ENCODE measurements at places on chromosomes 1 and 21.
A peak's percentile ranks its signal among the peaks of the same experiment; 100 is the strongest.

- DNase-seq: no peak
Measured at GRCh38 chr1:115275216-115275615, 62.8 kb downstream of the NGF start.

GRCh38 chr1:3510136-3510955 is 55.9 kb downstream of the ARHGEF16 start:
- no peak for DNase-seq

DNA sequence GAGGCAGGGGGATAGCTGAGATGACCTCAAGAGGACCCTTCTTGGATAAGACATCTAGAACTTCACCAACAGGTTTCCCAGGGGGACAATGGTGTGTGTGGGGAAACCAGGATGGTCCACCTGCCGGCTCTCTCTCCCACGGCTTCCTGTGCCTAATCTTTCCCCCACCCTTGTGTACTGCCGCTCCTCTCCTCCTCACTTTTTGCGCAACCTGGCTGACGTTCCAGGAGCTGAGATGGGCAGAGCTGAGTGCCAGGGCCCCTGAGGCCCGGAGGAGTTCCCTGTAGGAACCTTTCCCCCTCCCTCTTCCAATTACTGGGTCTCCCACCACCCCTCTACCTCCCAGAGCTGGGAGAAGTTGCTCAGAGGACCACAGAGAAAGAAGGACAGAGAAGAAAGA is 6.9 kb downstream of the SLC26A9 start:
- DNase-seq: no peak

- DNase-seq: no peak
Measured at GRCh38 chr1:33348676-33349080, 27.8 kb upstream of the A3GALT2 start.

GRCh38 chr1:117574161-117574835 is 31.6 kb upstream of the TENT5C start:
- DNase-seq: no peak

DNA sequence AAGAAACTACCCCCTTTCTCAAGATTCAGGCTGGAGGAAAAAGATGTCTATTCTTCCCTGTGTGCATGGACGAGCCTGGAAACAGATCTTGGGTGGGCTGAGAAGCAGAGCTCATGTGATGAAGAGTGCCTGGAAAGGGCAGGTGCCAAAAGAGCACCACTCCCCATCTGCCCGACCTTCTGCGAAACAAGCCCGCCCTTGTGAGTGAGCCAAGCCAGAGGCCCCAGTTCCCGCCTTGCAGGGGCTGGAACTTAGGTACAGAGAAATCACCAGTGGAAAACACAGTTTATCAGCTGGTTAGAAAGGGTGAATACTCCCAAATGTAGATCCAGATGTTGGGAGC is 26.7 kb upstream of the A3GALT2 start:
- DNase-seq: no peak

DNA sequence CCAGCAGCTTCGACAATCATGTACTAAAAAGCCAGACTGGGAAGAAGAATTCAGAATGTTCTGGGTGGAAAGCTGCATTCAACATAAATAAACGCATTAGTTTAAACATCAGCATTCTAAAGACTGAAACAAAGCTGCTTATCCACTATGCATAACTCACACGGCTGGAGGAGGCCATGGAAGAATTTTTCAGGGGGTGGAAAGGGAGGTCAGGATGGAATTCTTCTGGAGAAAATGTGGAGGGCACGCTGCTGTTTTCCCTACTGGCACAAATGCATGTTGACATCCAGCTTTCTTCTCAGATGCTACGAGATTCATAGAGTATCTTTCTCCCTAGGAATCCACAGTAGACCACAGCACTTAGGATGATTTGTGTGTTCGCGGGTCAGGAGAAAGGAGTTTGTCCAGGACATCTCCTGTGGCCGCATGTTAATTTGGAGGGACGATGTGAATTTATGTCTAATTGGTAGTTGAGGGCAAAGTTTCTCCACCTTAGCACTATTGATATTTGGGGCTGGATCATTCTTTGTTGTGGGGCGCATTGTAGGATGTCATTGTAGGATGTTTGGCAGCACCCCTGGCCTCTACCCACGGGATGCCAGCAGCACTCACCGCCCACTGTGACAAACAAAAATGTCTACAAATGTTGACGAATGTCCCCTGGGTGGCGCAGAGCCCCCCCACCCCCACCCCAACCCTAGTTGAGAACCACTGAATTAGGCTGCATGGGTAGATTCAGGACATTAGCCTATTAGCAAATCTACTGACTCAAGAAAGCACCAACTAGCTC is 86.5 kb upstream of the KAZN start:
- no peak for DNase-seq

GRCh38 chr1:116379057-116379630 is 6.1 kb downstream of the ATP1A1 start:
- DNase-seq: no peak

DNA sequence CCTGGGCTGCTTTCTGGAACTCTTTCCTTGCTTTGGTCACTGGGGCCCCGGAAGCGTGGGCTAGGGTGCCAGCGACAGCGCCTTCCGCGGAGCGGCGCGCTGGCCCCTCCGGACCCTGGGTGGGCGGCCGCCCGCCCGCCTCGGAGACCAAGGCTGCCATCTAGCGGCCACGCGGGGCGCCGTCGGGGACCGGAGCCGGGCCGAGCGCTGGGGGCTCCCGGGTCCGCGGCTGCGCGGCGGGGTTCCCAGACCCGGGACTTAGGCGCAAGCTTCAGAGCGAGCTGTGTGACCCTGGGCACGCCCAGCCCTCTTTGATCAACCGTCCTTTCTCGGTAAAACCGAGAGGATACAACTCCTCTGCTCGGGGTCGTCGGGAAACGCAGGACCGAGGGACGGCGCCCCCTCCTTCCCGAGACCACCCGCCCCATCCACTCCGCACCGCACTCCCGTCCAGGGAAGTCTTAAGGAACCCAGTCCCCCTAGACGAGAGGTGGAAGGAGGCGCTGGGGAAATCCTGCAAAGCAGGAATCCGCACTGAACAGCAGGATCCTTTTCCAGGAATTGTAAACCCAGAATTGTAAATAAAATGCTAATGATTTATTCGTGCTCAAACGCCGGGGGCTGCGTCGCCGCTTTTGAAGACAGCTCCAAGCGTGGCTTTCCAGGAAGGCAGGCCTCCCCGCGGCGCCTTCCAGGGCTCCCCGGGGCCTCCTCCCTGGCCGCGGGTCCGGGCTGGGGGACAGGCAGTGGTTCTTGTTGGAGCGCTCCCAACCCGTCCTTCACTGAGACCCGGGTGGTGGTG is 41.2 kb downstream of the RRAGC start:
- DNase-seq: peak; percentile 94

DNA sequence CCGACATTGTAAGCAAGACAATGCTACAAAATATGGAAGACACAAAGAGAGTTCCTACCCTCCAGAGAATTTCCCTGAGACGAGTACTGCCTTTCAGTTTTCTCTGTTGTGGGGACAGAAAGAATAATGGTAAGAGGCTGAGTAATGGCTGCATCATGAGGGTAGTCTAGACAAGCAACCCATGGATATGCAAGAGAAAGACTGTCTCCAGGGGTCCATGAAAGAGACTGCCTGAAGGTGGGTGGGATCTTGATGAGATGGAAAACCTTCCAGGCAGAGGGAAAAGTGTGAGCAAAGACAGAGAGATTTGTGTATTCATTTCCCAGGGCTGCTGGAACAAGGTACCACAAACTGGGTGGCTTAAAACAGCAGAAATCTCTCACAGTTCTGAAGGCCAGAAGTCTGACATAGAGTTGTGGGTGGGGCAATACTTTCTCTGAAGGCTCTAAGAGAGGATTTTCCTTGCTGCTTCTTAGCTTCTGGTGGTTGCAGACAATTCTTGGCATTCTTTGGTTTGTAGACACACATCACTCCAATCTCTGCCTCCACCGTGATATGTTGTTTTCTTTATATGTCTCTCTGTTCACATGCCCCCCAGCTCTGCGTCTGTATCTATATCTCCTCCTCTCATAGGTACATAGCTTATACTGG is 41.4 kb downstream of the ANP32E start:
- no peak for DNase-seq

- DNase-seq: no peak
Measured at GRCh38 chr21:17554679-17555465, 42.0 kb downstream of the CXADR start.

- no peak for DNase-seq
Measured at GRCh38 chr1:243834130-243834529, 15.9 kb downstream of the AKT3 start.

DNA sequence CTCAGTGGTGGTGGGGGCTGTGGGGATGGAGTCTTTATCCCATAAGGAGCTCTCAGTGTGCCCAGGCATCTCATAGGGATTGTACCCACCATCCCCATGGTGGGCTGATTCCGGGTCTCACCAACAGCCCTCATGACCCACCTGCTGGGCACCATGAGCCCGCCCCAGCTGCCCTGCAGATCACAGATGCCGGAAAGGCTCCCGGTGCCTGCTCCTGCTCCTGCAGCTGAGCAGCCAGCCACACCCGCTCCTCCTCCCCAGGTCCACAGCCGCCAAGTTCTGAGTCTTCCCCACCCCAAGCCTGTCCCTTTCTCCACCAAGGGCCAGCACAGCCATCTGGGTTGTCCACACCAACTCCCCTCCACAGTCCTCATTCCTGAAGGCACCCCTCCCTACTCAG is 15.5 kb upstream of the TSPEAR start:
- no peak for DNase-seq

DNA sequence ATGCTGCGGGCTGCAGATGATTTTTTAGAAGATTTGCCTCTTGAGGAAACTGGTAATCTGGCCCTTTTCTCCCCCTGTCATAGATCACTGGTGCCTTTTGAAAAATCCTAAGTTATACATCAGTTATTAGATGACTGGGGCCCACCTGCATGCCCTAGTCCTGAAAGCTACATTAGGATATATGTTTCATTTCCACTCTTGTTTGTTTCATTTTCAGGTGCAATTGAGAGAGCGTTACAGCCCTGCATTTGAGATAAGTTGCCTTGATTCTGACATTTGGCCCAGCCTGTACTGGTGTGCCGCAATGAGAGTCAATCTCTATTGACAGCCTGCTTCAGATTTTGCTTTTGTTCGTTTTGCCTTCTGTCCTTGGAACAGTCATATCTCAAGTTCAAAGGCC is 8.1 kb upstream of the IFI44 start:
- no peak for DNase-seq

DNA sequence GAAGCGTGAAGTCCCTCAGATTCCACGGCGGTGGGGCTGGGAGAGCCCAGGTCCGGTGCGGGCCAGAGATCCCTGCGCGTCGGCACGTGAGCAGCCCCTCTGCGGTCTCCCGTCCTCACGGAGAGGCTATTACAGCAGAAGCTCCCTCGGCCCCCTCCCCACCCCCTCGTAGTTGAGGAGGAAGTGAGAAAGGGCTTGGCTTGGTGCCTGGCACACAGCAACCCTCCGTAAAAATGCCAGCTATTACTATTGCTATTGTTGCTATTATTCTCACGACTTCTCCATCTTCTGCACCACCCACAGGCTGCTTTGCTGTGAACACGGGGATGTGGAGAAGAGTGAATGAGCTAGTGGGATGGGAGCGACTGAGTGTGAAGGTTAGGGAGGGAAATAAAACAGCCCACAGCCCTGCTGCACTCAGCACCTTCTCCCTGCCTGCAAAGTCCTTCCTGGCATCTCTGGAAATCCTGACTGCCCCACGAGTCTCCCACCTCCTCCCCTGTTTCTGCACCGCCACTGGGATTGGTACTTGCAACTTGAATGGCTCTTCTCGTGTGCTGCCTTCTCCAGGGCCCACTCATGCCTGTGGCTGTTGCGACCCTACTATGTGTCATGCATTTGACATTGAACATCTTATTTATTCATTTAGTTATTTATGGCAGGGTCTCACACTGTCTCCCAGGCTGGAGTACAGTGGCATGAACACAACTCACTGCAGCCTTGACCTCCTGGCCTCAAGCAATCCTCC is 26.6 kb downstream of the ZBTB18 start:
- no peak for DNase-seq

DNA sequence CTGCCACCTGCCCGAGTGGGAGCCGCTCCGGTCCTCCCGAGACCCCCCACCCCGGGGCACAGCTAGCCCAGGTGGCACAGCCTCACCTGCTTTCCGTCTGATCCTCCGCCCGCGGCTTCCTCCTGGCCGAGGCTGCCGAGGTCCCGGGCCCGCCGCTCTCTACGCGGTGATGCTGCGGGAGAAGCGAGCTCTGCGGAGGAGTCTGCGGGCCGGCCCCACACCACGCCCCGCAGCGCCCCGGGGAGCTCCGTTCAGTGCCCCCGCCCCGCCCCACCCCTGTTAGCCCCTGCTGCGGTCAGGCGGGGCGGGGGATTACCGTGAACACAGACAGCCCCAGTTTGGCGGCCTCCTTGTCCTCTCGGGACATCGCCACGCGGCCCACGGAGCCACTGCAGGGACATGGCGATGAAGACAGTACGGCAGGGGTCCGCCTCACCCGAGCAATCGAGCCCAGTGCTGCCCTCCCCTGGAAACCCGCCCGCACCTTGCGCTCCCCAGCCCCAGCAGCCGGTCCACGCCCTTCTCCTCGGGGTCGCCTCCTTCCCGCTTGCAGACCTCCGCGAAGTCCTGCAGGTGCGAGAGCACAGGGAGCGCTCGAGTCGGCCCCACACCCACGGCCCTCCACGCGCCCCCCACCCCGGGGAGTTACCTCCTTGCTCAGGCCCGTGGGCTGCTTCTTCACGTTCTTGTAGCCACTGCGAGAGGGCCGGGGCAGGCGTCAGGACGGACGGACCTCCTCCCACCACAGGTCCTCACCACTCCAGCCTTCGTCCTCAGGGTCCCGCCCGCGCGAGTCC is 933 bp downstream of the C1orf35 start:
- DNase-seq: peak; percentile 45

DNA sequence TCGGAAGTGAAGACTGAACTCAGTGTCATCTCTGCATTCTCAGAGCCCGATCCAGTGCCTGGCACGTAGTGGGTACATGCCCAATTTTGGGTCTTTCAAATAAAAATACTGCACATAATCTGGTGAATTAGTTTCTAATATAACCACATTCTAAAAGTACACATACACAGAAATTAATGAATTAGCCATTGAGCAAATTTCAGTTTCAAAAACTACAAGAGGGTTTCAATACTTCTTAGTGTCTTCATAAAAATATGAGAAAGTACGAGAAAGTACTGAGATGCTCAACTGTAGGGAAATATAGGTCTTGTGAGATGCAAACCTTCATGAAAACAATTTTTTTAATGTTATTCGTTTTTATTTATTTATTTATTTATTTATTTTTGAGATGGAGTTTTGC is 86.9 kb downstream of the SMYD2 start:
- DNase-seq: no peak

DNA sequence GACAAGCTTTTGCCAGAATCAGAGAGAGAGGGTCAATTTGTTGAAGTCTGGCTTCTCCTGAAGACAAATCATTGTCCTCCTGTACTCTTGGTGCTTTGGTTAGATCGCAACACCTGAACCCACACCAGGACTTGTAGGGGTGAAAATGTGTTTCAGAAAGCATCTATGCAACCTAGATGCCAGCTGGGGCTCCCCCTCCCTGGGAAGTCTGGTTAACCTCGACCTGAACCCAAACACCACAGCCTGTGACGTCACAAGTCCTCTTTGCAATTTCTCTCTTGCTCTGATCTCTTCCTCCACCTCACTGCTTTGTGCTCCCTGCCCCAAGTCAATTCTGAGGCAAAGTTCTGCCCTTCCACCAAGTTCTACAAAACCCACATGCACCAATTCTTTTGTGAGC is 42.8 kb upstream of the USP24 start:
- DNase-seq: no peak
